ENCODE measurements at places on chromosomes 6 and 20. TPM values are rescaled to one million over a fixed set of nuclear protein-coding genes. Genes with fewer than 3 reads are reported as not detected.

DNA sequence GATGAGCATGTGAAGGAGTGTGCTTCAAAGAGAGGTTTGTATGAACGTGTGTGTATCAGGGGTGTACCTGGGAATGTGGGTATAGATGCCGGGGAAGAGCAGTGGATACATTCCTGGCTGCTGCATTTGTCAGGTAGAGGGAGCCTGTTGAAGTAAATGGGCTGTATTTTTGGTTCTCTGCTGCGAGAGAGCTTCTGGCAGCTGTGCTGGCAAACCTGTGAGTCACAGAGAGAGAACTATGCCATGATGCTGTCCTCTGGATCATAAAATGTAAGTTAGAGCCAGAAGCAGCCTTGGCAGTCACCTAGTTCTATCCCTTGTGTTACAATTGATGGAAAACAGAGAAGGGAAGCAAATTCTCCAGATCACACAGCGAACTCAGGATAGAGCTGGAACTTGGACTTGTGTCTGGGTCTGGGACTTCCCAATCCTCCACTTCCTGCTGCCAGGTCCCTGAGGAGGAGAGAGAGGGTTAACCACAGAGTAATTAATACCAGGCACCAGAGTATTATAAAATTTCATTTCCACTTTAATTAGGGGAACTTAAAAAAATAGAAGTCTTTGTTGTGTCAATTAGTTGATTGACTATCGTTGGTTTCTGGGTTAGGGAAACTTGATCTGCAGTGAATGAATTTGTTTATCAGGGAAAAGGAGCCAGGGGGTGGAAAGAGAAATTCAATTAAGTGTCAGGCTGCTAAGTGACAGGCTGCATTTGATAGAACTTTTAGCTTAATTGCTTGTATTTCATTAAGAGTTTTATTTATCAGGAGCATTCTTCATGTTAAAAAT, 41.1 kb upstream of the GTSF1L start:
- no peak for DNase-seq

- no peak for DNase-seq
These were observed 34.5 kb upstream of the CST7 start for GRCh38 chr20:24914388-24915241.

- DNase-seq, result no peak
These were observed 32.4 kb downstream of the SLC2A12 start for GRCh38 chr6:134020071-134020470.

- no peak for DNase-seq
These were observed 107.5 kb downstream of the SESN1 start for GRCh38 chr6:108987156-108987555.

GRCh38 chr6:1986454-1987243, 258.8 kb downstream of the GMDS start:
- no peak for DNase-seq

Gene LY86
- not detected for polyA plus RNA-seq

GRCh38 chr20:50318710-50319109, 128.1 kb downstream of the CEBPB start:
- no peak for DNase-seq

- DNase-seq, result no peak
These were observed 109.0 kb downstream of the FUT9 start for GRCh38 chr6:96124778-96125177.

Gene EDN1
- 18.0 TPM for polyA plus RNA-seq

Data from keratinocyte (primary cell).